Esophagus muscularis mucosa (tissue), 4 donors: ENCODE measurements at places on chromosomes 3 and 15.

- DNase-seq: peak; percentile 98
Measured at GRCh38 chr15:37100109-37100965, at the start of gene MEIS2. TSS of gene MEIS2 (minus strand) at chr15:37100549. CDS start at chr15:37099466, 1,083 bp downstream.

DNA sequence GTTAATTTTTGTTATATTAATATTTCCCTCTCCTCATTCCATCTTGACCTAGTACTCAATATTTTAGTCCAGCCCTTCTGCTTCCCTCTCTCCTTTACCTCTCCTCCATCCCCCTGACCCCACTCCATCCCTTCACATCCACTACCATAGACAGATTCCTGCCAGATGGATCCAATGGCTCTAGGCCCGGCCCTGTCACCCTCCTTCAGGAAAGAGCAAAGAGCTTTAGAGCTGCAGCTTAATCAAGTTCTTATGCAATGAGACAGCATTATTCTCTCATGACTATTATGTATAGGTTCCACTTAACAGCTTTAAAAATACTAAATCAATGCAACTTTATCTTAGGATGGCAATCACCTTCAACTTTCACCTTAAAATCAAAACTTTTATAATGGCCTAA lies 200.7 kb upstream of the TTC14 start:
- DNase-seq: no peak

DNA sequence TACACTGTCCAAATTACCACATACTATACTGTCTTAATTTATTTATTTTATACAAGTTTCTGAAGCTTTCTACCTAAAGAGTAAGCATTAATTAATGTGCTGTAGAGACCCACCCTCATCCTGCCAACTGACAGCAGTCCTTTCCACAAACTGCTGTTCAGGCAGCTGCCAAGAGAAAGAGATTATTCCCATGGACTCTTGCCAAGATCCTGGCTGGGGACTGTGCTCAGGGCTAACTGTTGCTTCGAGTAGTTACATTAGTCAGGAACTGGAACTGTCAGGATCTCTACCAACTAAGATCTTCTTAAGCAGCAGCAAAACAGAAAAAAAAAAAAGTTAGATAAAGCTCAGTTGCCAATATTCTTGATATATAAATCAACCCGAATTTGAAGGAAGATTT lies 398.8 kb downstream of the MECOM start:
- no peak for DNase-seq

- no peak for DNase-seq
Measured at GRCh38 chr3:158058495-158059130, 47.6 kb downstream of the SHOX2 start.

- no peak for DNase-seq
Measured at GRCh38 chr3:9036404-9037131, 73.3 kb upstream of the RAD18 start.

DNA sequence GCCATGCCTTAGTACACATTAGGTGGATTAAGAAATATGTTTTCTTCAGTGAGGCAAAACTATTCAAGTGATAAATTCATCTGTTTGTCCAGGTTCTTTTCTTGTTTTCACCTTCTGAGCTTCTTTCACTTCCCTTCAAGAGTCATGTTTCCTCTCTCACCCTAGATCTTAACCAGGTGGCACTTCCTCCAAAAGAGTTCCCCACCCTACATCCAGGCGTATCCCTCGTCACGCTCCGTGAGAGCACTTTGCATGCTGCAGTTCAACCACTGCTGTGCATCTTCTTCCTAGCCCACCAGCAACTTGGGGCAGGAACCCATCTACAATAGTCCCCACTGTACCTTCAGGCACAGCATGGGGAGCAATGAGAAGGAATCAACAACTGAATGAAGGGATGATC lies 28.9 kb downstream of the OSBPL10 start:
- DNase-seq: peak; percentile 37

GRCh38 chr15:77400258-77400657 lies 19.6 kb downstream of the PEAK1 start:
- no peak for DNase-seq

DNA sequence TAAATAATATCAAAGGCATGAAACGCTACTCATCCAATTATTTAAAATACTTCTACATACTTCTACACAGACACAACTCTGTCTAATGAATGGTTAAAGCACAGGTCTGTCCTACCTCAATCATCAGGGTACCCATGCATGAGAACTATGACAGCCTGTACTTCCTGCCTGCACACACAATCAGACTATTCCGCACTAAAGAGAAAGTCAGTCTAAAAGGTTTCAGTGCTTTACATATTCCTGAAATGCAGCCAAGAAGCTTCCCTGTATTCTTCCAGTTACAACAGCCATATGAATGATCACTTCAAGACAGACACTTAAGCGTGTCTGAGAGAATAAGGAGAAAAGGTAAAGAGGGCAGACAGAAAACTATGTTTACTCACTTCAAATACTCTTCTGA lies 58.8 kb downstream of the TUBGCP4 start:
- DNase-seq: no peak

- DNase-seq: no peak
Measured at GRCh38 chr3:76203578-76203977, 418.2 kb upstream of the ZNF717 start.

GRCh38 chr15:98889930-98890695 lies 117.5 kb downstream of the PGPEP1L start:
- no peak for DNase-seq

GRCh38 chr15:100526027-100526481 lies 2.7 kb downstream of the CERS3 start:
- DNase-seq: no peak

GRCh38 chr3:30438126-30438525 lies 168.3 kb upstream of the TGFBR2 start:
- DNase-seq: no peak

DNA sequence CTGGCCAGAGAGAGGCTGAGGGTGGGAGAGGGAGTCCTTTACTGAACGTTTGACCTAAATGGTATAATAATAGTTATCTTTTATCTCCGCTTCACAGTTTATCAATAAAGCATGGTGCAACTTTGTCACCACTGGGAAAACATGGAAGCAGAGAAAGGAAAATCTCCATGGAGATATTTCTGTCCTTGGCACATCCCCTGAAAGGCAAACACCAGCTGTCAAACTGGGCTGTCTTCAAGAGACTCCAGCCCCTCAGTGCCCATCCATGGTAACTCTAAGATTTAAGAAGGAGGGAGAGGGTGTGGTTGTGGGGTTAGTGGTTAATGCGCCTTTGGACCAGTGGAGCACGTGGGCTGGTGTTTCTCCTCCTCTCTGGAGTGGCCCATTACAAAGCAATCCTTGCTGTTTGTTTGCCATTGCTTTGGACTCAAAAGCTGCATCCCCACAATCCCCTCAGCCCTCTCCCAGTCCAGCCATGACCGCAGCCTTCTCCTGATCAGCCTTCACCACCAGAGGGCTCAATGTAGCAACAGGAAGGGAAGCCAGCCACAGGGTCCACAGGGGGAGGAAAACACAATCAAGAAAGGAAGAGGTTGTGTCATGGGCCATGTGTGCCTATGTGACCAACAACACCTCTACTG lies 38.2 kb upstream of the FAM174B start:
- DNase-seq: peak; percentile 68

DNA sequence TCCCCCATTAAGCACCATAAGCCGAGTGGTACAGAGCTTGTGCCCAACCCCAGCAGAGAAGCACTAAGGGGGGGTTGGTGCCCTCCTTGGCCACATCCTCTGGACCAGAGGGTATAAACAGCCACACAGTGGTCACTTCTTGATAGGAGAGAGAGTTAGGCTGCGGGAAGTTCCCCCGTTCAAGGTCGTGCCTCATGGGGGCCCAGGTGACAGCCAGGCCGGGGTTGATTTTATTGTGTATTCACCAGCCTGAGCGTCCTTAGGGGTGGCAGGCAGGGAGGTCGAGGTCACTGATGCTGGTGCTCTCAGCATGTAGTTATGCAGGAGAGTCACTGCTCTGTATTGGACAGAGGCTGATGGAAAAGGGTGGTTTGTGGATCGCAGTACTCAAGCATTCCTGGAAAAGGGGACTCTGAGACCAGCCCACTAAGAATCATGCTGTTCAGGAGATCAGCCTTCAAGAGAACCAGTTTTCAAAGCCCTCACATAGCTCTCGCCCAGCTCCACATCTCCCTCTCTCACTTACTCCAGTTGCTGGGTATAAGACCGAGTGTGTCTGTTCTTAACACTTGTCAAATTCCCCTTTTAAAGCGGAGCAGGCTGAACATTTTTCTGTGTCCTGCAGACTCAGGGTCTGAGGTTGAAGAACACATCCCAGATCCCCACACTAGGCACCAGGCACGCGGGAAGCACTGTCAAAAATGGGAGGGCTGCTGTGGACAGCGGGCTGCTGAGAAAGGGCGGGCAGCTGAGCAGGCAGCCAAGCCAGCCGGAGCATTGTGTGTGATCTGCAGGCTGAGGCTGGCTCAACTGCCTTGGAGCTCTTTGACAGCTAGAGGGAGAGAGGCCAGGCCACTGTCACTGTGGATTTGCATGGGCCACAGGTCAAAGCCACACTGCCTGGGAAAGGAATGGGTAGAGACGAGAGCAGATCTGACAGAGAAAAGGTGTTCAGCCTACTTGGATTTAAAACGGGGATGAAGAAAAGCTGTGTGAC lies 279.3 kb upstream of the LRRFIP2 start:
- peak; percentile 94 for DNase-seq

DNA sequence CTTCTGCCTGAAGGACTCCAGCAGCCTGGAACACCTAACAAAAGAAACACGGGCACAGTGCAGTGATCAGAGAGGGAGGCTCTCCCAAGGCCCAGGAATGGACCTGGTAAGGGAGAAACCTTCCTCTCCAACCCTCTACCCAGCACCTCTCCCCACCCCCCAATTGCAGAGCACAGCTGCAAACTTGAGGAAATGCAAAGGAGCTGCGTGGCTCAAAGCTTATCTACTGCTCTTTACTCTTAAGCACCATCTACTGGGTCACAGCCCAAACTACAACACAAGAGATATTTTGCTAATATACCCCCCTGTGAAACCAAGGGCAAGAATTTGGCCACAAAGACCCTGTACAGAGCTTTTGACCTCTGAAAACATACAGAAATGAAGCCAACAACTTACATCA lies 328.3 kb downstream of the OXSM start:
- DNase-seq: no peak

GRCh38 chr3:127053450-127053849 lies 70.5 kb downstream of the PLXNA1 start:
- no peak for DNase-seq

DNA sequence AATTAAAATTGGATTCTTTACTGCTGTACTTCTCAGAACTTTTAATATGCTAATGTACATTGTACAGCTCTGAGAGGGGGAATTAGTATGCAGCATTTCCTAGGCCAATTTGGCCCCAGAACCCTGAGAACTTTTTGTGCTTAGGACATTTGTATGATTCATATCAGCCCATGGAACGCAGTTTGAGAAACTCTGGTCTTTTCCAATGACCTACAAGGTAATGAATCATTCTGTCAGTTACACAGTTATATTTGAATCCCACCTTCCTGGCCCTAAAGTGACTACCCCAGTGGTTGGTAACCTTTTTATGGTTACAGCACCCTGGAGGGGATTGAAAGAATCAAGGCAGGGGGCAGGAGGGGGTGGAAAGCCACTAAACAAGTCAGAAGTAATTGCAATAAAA lies 25.6 kb upstream of the KBTBD12 start:
- DNase-seq: no peak

DNA sequence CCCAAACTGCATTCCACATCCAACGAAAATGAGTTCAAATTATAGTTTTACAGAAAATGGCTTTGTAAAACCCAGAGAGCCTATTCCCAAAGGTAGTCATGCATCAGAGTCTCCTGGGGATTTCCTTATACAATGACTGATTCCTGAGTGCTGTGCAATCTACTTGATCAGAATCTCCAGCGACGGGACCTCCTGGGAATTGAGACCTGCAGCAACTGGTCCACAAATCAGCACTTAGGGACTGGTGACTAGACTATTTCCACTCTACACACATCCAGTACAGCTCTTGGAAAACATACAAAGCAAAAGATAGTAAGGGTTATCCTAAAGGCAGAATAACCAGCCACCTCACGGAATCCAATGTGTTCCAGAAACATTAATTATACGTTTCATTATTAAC lies 871.0 kb upstream of the CFAP20DC start:
- DNase-seq: no peak

- no peak for DNase-seq
Measured at GRCh38 chr3:72311425-72311824, 526.5 kb upstream of the PROK2 start.

- no peak for DNase-seq
Measured at GRCh38 chr3:133956982-133957381, 61.3 kb upstream of the RAB6B start.

DNA sequence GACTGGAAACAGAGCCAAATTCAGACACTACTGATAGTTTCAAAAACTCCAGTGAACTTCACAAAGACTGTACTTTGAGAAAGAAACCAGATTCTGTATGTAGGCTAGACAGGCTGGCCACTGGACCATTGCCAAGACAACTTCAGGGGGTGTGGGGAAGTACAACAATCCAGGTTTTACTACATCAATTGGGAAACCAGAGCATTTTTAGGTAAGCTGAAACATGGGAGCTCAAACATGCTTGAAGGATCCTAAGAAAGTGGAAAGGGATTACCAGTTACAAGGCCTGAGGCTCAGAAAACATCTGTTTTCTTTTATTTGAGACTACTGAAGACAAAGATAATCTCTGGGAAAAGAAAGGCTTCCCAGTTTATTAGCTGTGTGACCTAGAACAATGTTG lies 26.9 kb upstream of the ZNF280D start:
- no peak for DNase-seq

DNA sequence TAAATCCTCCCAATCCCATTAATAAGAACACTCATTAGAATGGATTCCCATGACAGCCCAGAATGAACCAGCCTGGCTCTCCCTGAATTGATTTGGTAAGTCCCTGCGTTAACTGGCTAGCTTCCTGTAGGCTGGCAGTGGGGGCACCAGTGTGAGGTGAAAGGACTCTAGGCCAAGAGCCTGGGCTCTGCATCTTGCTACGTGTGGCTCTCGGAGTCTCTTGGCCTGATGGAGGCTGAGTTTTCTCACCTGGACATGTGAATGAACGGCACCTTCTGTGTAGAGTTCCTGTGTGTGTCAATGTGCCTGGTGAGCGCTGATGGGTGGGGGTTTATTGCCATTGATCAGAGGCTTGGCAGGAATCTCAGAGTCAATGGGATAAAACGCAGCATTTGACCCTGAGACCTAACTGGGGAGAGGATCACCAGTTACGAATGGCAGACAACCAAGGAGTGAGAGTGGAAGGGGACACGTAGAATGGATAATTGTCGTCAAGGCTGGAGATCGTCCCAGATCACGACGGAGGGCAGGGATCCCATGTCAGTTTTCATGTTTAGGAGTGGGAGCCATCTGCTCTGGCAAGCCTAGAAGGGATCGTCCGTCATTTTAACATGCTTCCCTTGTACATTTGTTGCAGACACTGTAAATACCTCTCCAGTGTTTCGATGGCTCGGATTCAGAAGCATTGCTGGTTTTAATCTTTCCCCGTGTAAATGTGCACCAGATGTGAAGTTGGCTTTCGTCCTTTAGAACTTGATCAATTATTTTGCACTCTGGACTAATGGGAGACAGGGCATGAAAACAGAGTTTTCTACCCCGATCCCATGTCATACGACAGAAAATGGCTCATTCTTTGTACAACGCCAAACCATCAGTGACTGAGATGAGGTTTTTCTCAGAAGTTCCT lies 9.0 kb upstream of the KLF13 start:
- no peak for DNase-seq

GRCh38 chr3:120393761-120394160 lies 44.6 kb upstream of the LRRC58 start:
- peak; percentile 37 for DNase-seq
